ENCODE measurements at places on chromosomes 7 and 10.

DNA sequence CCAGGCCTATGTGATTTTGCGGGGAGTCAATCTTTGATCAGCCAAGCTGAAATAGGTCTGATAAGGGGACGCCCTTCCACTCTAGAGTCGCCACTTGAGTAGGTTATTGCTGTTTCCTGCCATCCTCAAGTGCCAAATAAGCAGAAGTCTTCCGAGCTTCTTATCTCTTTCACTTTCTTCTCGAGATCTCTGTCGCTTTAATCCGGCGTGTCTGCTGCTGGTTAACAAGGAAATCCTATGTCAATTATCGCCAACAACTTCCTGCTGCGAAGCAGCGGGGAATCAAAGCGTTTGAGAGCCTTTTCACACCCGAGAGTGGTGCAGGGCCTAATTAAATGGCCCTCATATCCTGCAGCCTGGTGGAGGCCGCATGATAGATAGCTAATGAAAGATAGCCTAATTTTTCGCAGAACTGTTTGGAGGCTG is 215.9 kb downstream of the RAB11FIP2 start:
- no peak for DNase-seq

GRCh38 chr10:13105184-13105583 is 5.2 kb downstream of the OPTN start:
- DNase-seq = no peak

GRCh38 chr10:131936736-131937135 is 35.9 kb downstream of the PPP2R2D start:
- no peak for DNase-seq

DNA sequence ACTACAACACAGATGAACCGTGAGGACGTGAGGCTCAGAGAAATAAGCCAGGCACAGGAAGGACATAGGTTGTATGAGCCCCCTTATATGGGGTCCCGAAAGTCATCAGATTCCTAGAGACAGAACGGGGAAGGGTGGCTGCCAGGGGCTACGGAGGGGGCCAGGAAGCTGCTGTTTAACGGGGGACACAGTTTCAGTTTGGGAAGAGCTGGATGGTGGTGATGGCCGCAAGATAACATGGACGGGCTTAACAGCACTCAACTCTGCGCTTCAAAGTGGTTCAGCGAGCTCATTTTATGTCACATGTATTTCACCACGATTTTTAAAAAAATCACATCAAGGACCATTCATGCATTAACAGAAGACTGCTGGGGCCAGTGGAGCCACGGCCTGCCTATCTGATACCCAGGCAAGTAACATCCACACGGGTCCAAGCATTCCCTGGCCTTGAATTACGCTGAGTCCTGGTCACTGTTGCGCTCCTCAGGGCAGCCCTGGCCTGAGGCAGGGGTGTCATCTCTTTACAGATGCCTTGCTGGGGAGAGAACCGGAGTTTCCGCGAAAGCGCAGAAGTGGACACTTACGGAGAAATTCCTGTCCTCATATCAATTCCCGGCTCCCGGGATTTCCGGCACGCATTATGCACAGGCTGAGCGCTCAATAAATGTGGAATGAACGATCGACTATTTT is 1.5 kb downstream of the CARD11 start:
- no peak for DNase-seq

DNA sequence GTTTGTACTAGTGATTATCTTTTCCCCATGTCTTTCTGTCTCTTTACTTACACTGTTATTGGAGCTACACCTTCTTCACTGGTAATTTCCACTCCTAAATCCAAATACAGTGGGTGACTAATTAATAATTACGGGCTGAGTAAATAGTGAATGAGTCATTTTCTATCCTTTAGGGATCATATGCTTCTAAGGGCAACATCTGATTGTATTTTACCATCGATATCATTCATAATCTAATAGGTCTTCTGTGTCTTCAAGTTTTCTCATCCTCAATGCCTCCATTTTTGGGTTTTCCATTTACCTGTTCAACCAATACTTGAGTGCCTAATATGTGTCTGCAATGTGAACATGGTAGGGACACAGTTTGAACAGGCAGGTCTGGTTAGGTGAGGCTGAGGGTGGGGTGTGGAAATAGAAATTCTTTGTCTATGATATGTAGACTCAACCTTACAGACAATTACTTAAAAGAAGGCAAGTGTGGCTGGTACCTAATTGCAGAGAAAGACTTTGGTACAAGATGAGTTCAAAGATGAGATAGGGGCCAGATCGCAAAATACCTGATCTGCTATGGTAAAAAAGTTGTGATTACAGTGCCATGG is 5.9 kb upstream of the DHX32 start:
- DNase-seq = no peak

GRCh38 chr7:55794527-55794926 is 68.0 kb downstream of the SEPTIN14 start:
- DNase-seq = no peak

GRCh38 chr7:50268223-50268622 is 36.3 kb upstream of the IKZF1 start:
- DNase-seq = no peak

DNA sequence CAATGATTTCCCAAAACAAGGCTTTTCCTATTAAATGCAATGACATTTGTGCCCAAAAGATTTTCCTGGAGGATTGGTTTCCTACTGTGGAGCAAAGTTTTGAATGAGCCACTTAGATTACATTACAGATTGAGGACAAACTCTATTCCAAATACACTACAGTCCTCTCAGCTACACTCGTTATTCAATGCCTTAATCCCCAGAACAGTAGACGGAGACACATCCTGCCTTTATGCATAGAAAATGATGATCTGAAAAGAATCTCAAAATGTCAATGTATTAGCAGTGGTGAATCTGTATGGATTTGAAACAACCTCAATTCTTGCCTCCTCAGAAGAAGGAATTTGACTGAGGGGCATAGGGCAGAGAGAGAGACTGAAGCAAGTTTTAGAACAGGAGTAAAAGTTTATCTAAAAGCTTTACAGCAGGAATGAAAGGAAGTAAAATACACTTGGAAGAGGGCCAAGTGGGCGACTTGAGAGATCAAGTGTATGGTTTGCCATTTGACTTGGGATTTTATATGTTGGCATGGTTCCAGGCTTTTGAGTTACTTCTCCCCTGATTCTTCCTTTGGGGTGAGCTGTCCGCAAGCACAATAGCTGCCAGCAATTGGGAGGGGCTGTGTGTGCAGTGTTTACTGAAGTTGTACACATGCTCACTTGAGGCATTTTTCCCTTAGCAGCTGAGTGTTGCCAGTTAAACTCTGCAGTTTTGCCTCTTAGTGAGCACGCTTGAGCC is 891.9 kb upstream of the MBL2 start:
- DNase-seq = no peak

- no peak for DNase-seq
Measured at GRCh38 chr7:25168145-25168544, 43.1 kb upstream of the CYCS start.
